RCC 7860 (cell line): ENCODE measurements at places on chromosomes 7 and 10.

- no peak for DNase-seq
These were observed 666.0 kb downstream of the SUGCT start for GRCh38 chr7:40800771-40801170.

- DNase-seq, result no peak
These were observed 160.4 kb downstream of the MGMT start for GRCh38 chr10:129627442-129627841.

DNA sequence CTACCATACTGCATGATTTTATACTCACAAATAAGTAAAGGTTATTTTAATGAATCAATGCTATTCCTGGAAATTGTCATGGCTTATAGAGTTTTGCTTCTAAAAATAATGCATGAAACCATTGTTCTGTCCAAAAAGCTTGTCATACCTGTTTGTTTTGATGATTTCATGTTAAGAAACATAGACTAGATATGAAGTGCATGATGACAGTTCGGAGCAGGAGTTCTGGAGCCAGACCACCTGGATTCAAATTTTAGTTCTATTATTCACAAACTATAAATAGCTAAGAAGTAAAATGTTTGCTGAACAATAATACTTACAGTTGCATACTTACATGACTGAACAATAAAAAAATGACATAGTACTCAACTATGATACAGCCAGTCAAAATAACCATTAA, 107.0 kb upstream of the AKR1E2 start:
- no peak for DNase-seq

DNA sequence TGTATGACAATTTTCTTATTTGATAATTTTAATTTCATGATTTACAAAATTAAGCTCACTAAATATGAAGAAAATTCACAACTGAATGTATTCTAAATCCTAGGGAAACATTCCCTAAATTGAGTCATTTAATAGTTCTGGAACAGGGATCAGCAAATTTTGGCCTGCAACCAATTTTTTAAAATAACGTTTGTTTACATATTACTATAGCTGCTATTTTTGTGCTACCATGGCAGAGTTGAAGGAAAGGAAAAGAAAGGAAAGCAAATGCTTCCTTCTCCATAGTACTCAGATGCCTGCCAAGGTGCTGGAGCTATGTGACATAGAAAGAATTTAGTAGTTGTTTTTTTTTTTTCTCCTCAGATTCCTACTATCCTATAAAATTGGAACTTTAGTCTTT, 1307.7 kb upstream of the LRRTM3 start:
- DNase-seq, result no peak

- no peak for DNase-seq
These were observed 79.8 kb upstream of the NME8 start for GRCh38 chr7:37768611-37769010.

- no peak for DNase-seq
These were observed 539.2 kb downstream of the HTR7 start for GRCh38 chr10:90318659-90319058.

DNA sequence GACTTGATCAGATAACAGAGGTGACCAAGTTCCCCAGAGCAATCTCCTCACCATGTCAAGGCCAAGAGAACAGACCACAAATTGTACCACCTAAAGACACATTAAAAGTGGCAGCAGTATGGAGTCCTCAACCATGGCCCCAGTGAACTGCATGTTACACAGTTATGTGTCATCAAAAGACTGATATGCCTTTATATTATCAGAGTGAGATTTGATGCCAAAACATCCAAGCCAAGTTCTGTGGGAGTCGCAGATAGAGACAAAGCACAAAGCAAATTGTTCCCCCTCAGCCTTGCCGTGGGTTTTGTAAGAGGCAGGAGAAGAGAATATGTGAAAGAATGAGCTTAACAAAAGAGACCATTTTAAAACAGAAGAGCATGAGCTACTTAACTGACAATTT, 39.2 kb upstream of the TES start:
- no peak for DNase-seq

GRCh38 chr10:131874991-131875451, 25.8 kb upstream of the PPP2R2D start:
- DNase-seq, result peak; percentile 46

GRCh38 chr7:121105262-121105661, 116.8 kb downstream of the CPED1 start:
- no peak for DNase-seq

DNA sequence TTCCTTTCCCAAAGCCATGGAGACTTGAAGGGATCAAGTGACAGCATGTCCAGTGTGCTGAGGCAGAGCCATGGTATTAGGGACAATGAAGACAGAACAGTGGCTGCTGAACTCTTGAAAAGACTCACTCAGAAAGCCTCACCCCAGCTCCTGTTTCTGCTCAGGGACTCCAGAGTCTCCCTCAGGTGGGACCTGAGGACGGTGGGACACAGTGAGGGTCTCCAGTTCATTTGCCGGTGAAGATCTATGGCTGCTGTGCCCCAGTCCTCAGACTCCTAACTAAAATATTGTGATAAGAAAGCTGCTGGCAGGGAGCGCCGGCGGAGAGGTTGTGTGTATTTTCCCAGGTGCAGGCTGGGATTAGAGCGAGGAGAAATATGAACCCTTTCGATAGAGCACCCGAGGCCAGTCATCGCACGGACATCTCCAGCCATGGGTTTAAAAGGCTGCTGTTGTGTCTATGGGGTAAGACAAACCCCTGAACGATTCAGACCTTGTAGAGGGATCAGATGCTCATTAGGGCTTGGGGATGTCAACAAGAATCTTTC, 57.2 kb downstream of the C7orf25 start:
- DNase-seq, result no peak
